Inflammatory macrophage (primary cell): ENCODE measurements at places on chromosomes 11 and 22.

DNA sequence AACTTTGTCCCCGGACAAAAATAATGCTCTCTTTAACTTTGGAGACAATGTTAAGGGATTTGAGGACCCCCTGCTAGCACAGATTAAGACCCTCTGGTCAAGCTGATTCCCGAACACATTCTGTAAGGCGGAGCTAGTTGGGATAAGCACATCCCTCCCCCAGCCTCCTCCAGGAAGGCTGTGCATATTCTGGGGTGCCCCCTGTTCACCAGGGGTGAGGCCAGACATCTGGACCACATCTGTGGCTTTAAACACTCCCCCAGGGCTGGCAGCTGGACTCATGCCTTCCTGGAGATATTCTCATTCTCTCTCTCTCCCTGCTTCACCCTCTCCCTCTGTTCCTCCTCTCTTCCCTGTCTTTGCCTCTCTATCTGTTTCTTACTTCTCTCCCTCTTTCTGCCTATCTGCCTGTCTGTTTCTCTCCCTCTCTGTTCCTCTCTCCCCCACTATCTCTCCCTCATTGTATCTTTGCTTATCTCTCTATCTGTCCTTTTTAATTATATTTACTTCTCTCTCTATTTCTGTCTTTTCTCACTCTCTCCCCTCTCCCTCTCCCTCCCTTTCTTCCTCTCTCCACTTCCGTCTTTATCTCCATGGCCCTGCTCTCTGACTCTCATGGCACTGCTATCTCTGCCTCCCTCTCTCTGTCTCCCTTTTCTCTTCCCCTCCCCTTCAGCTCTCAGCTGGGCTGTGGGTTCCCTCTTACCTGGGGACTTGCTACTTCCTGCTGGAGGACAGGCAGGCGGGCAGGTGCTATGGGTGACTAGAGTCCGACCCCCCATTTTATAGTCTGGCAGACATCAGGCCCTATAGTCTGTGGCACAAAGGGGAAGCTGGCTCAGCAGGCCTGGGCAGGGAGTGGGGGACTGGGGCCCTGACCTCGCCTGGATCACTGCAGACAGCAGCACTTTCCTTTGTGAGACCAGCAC lies at the start of gene CRYBB1:
Gene CRYBB1 (minus strand): TSS at position 757 of the 929 bp plus-strand sequence. CDS start 1,708 bp downstream, outside the sequence.
- peak; percentile 34 for DNase-seq

DNA sequence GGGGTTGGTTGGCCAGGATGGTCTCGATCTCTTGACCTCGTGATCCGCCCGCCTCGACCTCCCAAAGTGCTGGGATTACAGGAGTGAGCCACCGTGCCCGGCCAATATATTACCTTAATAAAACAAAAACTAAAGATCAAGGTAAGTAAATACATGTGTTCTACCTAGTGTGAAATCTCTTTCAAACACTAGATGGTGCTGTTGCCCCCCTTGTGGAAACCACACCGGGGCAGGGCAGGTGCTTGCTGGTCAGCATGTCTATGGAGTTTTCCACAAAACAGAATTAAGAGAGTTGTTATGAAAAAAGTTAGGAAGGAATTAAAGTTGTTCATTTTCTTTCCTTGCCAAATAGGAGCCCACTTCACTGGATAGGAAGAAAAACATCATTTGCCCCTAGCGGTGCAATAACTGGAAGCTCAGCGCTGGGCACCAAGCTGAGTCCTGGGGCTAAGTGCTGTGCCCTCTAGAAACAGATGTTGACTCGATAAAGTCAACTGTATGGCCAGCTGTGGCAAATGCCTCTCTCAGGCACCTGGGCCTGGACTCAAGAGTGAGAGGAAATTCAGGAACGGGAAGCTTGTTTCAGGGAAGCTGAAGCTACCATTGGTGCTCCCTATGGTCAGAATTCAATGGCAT lies 6.3 kb upstream of the KCNJ5 start:
- DNase-seq = peak; percentile 49

DNA sequence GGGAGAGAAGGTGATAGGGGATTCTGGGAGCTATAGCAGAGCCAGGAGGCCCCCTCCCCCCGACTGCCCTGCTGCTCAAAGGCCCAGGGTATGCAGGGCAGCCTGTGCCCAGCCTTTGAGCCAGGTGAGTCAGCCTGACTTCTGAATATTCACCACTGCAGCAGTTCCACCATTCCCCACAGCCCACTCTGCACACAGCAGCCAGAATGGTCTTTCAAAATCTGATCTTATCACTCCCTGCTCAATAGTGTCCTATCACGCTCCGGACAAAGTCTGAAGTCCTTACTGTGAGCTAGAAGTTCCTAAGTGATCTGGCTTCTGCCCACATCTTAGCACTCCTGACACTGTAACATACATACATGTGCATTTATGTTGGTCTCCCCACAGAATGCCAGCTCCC lies 111.7 kb downstream of the BUD13 start:
- DNase-seq = no peak

GRCh38 chr11:73972187-73972586 lies 10.5 kb downstream of the UCP2 start:
- no peak for DNase-seq

- no peak for DNase-seq
Observed at GRCh38 chr11:46917762-46918082, 628 bp downstream of the LRP4 start.

DNA sequence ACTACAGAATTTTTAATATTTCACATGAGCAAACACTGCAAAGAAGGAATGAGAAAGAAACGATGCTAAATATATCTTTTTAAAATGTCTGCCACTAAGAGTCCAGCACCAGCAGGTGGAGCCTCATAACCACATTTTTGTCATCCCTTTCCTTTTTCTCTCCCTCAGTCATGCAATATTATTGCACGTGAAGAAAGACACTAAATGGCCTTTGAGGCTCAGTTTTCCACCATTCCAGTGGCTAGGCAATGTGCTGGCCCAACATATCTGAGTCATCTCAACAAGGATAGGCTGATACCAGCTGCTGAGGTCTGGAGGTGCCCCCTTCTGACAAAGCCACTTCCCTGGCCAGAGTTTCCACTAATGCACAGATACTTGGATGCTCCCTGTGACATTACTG lies 1.8 kb downstream of the ALKBH8 start:
- DNase-seq = no peak

DNA sequence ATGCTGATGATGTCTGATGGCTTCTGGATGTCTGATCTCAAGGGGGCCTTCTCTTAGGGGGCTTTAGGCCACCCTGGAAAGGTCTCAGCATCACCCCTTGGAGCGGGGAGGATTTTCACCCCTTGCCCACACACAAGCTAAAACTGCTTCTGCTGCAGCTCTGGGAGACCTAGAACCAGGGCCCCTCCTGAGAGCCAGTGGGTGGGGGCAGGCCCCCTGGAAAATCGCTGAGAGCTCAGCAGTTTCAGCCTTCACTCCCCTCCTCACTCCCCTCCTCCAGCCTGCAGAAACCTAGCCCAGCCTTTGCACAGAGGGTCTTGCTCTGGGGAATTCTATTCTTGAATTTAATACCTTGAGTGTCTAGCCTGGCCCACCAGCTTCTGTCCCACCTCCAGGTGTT lies 17.2 kb downstream of the CD6 start:
- no peak for DNase-seq

DNA sequence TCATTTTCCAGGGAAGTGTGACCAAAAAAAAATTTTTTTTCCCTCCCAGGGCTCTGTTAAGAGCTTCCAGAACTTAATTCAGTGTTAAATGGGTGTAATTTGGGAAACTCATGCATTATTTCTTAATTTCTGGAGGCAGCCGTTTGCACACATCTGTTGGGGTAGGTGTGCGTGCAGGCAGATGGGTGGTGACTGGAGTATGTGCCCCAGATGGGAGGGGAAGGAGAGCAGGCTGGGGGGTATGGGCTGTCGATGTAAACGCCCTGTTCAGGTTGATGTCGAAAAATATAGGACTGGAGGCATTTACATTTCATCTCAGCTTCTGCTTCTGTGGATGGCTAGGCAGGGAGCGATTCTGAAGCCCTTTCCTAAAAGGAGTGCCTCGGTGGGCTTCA lies 13.7 kb upstream of the SHISAL1 start:
- no peak for DNase-seq

DNA sequence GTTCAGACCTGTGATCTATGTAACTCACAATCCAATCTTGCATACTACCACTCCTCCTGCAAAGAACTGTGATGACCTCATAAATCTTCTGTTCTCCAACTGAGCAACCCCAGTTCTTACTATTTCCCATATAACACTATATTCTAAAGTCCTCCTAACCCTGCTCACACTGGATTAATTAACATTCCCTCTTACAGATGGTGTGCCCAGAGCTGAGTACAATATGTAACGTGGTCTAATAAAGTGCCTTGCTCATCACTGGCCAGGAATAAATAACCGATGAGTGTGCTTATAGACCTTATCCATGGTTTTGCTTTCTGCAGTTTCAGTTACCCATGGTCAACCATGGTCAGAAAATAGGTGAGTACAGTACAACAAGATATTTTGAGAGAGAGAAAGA lies 28.6 kb downstream of the PRCP start:
- DNase-seq = no peak

DNA sequence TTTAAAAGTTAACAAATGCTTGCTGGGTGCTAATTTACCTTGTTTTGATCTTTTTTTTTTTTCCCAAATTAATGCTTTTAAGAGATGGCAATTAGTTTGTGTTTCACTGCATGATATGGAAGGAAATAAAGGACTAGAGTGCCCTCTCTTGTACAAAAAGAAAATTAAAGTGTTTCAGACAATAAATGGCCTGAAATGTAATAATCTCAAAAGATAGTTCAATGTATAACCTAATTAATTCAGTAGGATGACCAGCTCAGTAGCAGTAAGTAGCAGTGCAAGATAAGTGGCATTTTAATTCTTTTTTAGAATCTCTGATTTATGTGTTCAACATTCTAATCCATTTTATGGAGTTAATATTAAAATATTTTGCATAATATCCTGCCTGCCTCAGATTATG lies 39.9 kb upstream of the MYO18B start:
- DNase-seq = peak; percentile 25

GRCh38 chr22:21641417-21641788 lies 699 bp upstream of the SDF2L1 start:
- DNase-seq = peak; percentile 71
